ENCODE measurements at places on chromosomes 16 and 17.
A peak's percentile ranks its signal among the peaks of the same experiment; 100 is the strongest.

DNA sequence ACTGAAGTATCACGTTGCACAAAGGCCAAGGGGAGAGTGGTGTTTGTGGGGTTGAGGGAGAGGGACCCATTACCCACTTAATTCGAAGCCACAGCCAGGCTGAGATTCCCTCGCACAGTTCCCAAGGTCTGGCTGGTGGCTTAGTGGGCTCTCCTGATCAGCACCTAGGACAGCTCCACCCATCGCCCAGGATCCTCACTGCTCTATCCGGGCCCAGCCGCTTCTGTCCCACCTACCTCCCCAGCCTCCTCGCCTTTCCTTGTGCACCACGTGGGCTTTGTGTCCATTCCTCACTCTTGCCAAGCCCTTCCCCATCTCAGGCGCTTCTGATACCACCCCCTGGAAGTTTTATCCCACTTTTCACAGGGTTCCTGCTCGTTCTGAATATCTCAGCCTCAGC, 163.5 kb downstream of the CCT6B start:
- DNase-seq = peak; percentile 51

DNA sequence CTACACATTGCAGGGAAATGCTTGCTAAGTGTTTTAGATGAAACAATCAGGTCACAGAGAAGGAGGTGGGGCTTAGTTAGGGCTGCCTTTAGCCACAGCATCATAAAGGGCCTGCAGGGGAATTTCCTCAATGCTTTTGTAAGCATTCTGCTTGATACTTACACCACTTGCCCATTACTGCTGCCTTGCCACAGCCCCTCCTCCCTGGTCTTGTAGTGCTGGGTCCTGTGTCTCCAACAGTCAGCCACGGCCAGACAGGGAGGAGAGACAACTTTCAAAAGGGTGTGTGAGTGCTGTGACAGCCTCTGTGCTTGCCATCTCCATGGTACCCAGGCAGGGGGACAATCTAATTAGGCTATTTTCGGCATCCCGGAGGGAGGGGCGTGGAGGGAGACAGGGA, 111.2 kb downstream of the SHISA9 start:
- DNase-seq = no peak

- no peak for DNase-seq
These were observed 287 bp upstream of the INTS2 start for GRCh38 chr17:61928101-61928436.

GRCh38 chr17:66636111-66636510, 198.8 kb upstream of the CACNG5 start:
- DNase-seq = no peak

Measured in right renal cortex interstitium (tissue), 3 donors.